NCI-H82 (cell line): ENCODE measurements at places on chromosomes 3 and 15.

DNA sequence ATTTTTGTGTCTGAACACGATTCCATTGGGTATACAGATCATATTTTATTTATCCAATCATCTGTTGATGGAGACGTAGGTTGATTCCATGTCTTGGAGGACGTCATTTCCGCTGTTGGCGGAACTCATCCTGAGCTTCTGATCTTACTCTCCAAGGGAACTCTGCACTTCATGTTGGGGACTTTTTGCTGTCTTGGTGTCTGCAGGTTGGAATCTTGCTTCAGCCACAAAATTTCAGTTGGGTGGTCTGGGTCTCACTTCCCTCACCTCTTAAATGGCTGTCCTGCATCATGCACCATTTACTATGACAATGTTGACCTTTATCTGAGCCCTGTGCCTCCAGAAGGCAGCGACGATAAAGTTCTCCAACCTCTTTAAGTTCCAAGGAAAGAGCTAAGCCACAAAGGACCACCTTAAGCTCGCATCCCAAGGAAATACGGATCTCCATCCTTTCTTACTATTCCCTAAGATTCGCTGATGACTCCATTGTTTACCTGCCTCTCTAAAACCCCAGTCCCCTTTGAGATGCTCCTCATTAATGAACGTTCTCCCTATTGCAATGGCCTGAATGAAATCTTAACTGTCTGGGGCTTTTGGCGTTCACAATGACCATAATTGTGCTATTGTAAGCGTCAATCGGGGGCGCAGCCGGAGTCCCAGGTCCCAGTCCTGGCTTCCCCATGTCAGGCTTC lies 23.1 kb upstream of the RNU6-1 start:
- no peak for DNase-seq

- DNase-seq: peak; percentile 96
Observed at GRCh38 chr3:177830411-177830849, 633.1 kb upstream of the TBL1XR1 start.

DNA sequence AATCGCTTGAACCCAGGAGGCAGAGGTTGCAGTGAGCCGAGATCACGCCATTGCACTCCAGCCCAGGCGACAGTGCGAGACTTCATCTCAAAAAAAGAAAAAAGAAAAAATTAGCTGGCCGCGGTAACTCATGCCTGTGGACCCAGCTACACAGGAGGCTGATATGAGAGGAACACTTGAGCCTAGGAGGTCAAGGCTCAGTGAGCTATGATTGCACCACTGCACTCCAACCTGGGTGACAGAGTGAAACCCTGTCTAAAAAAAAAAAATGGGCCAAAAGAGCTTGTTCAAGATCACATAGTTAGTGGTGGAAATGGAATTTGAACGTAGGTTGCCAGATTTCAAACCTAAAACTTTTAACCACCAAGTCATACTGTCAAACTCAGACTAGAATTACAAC lies 46.2 kb upstream of the PPP4R2 start:
- DNase-seq: no peak

DNA sequence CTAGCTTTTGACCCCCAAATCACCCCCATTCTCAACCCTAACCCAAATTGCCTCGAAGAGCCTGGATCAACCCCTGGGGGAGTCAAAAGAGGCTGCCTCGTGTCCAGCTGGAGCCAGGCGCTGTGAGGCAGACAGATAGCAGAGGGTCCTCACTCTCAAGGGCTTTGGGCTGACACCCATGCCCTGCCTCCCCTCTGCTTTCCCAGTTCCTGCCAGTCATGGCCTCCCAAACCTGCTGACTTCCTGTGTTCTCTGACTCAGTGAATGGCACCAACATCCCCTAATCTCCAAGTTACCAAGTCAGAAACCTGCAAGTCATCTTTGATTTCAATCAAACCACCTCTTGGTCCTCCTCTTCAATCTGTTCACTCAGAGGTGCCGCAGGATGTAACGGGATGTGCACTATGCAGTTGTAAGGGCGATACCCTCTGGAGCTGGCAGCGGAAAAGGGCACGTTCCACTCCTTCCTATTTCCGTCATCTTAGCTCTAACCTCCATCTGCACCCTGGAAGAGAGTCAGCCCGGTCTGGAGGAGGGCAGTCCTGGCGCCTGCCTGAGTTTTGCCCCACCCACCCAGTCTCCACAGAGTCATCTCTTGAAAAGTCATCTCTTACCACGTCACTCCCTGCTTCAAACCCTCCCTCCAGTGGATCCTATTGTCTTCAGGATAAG lies 52.4 kb upstream of the FAM174B start:
- DNase-seq: no peak

- DNase-seq: no peak
Observed at GRCh38 chr15:46410705-46411104, 775.9 kb downstream of the SQOR start.

- no peak for DNase-seq
Observed at GRCh38 chr3:79253271-79253670, 514.5 kb downstream of the ROBO1 start.

GRCh38 chr15:33009026-33009425 lies 185.5 kb downstream of the FMN1 start:
- no peak for DNase-seq

- DNase-seq: peak; percentile 16
Observed at GRCh38 chr3:114892131-114892879, 254.8 kb downstream of the ZBTB20 start.

- no peak for DNase-seq
Observed at GRCh38 chr3:80733522-80734176, 965.9 kb upstream of the ROBO1 start.

- DNase-seq: no peak
Observed at GRCh38 chr3:36907911-36908646, 36.8 kb downstream of the TRANK1 start.

- DNase-seq: no peak
Observed at GRCh38 chr3:171206283-171206682, 179.8 kb upstream of the SLC2A2 start.

DNA sequence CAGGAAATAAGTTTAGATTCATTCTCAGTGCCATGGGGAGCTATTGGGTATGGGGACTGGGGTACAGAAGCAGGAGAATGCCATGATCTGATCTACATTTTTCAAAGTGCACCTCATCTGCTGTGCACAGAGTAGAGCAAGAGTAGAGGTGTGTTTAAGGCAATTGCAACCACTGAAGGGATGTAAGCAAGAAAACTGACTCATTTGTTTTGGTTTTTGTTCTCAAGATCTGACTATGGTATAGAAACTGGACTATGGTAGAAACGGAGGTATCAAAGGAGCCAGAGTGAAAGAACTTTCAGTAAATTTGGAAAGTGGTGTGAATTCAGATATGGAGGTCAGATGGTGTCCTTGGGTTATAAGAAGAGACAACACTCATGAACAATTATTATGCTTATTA lies 86.2 kb upstream of the CMSS1 start:
- no peak for DNase-seq

- no peak for DNase-seq
Observed at GRCh38 chr3:129289201-129289921, 10.7 kb downstream of the HMCES start.

DNA sequence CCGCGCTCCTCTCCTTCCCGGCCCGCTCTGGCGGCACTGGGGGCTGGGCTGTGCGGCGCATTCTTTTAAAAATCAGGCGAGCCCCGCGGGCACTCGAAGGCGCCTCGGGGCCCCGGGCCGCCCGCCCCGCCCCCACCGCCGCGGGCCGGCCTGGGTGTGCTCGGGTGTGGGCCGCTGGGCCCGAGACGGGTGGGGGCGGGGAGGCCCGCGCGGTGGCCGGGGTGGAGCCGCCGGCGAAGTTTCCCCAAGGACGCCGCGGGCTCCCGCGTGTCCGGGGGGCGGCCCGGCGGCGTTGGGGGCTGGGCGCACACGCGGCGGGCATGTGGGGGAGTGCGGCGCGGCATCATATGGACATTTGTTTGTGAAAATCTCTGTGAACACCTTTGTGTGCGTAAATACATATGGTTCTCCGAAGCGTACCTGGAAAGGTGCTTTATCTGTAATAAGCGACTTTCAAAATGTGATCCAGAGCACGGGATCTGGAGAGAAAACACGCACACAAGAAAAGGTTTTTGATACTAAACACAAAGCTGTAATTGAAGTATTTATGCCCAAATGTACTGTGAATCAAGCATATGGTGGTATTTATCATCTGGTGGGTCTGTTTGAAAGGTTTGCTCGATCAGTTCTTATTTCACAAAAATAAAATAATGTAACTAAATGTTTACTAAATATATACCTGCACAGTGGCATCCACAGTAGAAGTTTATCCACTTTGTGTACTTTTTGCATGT lies 612 bp upstream of the TBL1XR1 start:
- DNase-seq: peak; percentile 96

DNA sequence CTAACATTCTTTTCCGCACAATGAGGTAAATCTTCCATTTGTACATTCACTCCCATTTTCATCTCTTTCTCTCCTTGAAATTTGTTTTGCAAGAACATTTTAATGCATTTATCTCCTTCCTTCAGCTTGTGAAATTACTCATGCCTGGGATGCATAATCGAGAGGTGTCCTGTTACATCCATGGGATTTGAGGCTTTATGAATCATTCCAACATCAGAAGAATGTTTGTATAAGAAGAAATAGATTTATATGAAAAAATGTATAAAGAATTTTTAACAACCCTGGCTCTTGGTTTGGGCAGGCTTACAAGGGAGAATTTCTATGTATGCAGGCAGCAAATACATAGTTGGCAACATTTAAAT lies 93.2 kb upstream of the MBNL1 start:
- DNase-seq: no peak

DNA sequence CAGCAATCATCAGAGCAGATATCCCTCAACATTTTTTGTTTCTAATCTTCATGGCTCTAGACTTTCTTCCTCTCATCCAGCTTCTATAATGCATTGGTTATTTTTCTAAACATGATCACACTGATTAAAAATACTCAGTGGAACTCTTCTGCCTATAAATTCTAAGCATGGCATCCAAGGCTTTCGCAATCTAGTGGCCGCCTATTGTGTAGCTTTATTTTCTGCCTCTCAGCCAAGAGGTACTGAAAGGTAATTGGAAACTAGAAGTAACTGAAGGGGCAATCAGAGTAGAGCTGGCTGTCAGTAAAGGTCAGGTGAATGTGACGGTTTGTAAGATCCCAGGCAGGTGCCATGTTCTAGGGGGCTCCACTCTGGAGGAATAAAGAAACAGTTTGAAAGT lies 33.4 kb downstream of the OXSM start:
- DNase-seq: no peak

- no peak for DNase-seq
Observed at GRCh38 chr3:186705882-186706780, 11.0 kb upstream of the KNG1 start.

- peak; percentile 57 for DNase-seq
Observed at GRCh38 chr3:152269831-152270734, 1.4 kb downstream of the MBNL1 start.

GRCh38 chr15:62874959-62875625 lies 167.5 kb upstream of the TPM1 start:
- no peak for DNase-seq

DNA sequence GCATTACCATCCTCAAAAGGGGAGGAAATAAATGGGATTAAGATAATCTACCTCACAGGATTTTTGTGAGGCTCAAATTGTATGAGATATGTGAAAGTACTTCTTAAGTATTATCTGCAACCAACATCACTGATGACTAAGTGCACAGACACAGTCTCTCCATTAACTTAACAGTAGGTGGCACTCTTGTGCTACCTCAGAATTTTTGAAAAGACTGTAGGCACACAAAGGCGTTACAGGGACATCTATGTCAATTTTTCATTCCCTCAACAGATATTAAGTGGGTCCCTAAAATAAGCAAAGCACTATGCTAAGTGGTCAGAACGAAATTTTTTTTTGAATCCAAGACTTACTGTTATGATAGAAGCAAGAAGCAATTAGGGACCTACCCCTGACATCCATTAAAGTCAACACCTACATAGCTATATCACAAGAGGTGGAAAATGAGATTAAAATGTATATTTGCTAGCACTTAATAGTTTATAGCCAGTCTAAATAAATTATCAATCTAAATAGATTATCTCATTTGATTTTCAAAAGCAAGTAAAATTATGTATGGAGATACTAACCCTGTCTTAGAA lies 52.9 kb downstream of the RYK start:
- peak; percentile 73 for DNase-seq

GRCh38 chr3:132343018-132343612 lies 25.9 kb downstream of the ACP3 start:
- DNase-seq: peak; percentile 78
